Muscle of leg (tissue), 16 donors: ENCODE measurements at places on chromosomes 4 and X. TPM values are rescaled to one million over a fixed set of nuclear protein-coding genes. Genes with fewer than 3 reads are reported as not detected.

- DNase-seq: no peak
Measured at GRCh38 chr4:626201-627091, 1.1 kb downstream of the PDE6B start.

DNA sequence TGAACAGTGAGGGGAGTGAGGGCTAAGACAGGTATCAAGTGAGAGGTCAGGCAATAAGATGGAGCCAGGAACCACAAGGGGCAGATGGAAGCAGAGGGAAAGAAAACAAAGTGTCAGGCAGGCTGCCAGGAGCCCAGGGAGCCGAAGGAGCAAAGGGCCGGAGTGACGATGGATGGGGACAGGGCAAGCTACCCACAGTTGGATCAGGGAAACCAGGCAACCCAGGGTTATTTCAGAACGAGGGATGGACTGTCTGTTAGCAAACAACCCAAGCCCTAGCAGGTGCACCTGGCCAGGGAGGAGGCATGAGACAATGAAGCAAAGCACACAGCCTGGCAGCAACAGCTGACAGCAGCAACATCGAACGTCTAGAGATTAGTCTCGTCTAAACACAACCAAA, 39.2 kb downstream of the SEL1L3 start:
- no peak for DNase-seq

DNA sequence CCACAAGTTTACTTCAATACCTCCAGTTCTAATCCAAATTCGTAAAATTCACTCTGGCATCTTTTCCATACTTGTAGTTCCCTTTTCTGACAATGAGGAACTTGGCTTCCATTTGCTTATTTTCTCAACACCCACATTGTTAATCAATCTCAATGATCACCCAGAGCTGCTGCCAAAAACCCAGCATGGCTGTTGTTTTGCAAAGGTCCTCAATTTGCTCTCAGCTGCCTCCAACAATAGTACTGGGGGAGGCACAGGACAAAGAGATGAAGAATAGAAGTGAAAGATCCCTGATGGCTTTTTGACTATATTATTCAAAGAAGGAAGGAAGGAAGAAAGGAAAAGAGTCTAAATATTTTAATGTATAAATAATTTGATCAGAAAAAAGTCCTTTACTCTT, 847.8 kb downstream of the RAPGEF2 start:
- DNase-seq: no peak

DNA sequence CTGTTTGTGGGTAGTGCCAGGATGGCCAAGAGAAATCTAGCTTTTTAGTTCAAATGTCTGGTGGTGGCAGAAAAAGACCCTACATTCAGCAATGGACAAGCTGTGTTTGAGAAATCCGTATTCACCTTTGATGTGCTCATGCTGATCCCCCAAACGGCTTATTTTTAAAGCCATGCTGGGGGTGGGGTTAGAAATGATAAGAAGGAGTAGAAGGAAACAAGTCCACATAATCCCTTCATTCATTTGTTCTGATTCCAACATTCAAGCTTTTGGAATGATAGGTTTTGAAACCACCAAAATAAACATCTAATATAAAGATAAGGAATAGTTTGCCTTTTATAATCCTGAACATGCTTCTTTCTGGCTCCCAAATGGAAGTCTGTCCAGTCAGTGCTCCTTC, 92.0 kb upstream of the DKK2 start:
- DNase-seq: no peak

- DNase-seq: no peak
Measured at GRCh38 chrX:40984962-40985361, 100.3 kb upstream of the USP9X start.

Gene RAB41
- polyA plus RNA-seq: 0.65 TPM

Gene JAKMIP1
- polyA plus RNA-seq: not detected
